ENCODE measurements at places on chromosomes 2 and 18.

DNA sequence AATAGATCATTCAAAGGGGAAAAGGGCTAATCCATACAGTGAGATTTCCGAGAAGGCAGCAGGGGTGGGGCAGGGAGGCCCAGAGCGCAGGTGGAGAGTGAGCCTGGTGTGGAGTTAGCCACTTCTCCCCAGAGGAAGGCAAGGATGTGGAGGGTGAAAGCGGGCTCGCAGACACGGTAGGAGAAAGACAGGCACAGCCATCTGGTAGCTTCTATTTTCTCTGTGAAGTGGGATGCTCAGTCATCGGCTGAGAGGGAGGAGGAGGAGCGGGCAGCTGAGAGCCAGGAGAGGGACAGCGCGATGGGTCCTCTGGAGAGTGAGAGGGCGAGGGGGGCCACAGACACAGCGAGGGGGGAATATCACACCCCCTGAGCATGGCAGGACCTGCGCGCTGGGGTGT lies 153.3 kb upstream of the NDUFV2 start:
- no peak for DNase-seq

GRCh38 chr18:3094338-3094684 lies 81.4 kb upstream of the LPIN2 start:
- DNase-seq: no peak

- DNase-seq: no peak
Observed at GRCh38 chr2:101675512-101675911, 22.0 kb upstream of the MAP4K4 start.

- no peak for DNase-seq
Observed at GRCh38 chr2:182589121-182589520, 126.9 kb upstream of the DNAJC10 start.

DNA sequence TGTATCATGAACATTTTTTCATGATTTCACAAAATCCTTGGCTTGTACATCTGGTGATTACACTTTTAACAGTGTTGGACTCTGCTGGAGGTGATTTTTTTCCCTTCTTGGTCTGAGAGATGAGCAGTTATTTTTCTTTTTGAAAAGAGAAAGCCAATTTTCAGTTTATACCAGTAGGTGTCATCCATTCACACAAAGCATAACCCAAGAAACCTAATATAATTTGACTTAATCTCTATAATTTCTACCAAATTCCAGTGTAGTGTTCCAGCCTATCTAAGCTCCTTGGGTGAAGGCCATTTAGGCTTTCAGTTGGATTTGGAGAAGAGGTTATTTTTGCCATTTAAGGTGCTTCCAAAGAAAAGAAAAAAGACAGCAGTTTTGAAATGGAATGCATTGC lies 7.7 kb upstream of the ICOS start:
- peak; percentile 21 for DNase-seq

DNA sequence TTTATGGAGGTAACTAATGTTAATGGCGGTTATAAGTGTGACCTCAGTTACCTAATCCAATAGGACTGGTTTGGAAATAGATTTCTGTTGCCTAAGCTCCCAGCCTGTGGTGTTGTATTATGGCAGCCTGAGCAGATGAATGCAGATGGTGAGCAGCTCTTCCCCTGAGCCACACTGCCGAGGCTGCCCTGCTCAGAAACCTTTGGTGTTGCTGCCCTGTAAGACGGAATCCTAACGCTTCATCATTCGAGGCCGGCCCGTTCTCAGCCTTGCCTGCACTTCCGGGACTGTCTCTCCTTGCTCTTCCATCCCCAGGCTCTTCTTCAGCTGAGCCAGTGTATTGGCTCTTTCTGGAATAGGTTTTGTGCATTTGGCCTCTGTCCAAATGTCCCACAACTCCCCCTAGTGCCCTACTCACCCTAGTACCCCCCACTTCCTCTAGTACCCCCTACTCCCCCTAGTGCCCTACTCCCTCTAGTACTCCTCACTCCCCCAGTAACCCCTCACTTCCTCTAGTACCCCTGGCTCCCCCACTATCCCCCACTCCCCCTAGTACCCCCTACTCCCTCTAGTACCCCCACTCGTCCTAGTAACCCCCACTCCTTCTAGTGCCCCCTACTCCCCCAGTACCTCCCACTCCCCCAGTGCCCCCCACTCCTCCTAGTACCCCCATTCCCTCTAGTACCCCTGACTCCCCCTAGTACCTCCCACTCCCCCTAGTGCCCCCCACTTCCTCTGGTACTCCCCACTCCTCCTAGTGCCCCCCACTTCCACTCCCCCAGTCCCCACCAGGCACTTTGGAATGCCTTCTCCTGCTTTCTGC lies 106.0 kb upstream of the TAF1B start:
- DNase-seq: no peak

- DNase-seq: no peak
Observed at GRCh38 chr2:3778851-3779495, 75.6 kb downstream of the DCDC2C start.

GRCh38 chr2:53629001-53629400 lies 138.6 kb upstream of the CHAC2 start:
- DNase-seq: no peak

DNA sequence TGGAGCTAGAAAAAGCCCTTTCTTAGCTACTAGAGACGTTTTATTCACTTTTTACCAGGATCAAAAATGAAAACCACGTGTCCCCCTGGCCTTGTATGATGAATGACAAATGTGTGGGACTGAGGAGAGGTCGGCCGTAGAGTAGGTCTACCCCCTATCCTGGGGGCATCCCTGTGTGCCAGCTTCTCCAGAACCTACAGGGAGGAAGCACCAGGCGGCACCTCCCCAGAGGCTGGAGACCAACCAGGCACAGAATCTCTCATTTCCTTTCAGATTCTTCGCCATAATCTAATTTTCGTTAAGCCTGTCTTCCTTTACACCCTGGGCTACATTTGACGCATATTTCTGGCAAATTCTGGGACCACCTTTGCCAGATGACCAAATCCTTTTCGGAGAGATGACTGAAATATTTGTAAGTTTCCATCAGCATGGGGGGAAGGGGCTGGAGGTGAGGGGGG lies 15.9 kb downstream of the TWIST2 start:
- no peak for DNase-seq

DNA sequence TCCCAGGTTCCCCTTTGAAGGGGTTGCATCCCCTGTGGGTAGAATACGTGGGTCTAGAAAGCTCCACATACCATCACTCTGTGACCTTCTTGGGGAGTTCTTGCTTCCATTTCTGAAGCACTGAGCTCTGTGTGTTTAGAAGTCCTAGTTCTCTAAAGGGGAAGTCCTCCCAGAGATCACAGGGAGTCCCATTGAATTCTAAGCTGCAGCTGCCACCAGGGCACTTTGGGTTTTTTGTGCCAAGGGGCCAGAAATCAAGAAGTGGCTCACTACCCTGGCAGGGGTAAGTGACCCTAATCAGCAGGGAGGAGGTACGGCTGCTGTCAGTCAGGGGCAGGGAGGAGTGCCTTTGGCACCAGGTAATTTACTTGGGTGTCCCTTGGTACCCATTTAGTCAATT lies 70.9 kb downstream of the EHD3 start:
- no peak for DNase-seq

- no peak for DNase-seq
Observed at GRCh38 chr2:75870651-75871137, 160.0 kb upstream of the GCFC2 start.

- DNase-seq: peak; percentile 61
Observed at GRCh38 chr2:227325839-227326195, 766 bp downstream of the MFF start.

- no peak for DNase-seq
Observed at GRCh38 chr18:28588884-28589549, 412.1 kb upstream of the CDH2 start.

DNA sequence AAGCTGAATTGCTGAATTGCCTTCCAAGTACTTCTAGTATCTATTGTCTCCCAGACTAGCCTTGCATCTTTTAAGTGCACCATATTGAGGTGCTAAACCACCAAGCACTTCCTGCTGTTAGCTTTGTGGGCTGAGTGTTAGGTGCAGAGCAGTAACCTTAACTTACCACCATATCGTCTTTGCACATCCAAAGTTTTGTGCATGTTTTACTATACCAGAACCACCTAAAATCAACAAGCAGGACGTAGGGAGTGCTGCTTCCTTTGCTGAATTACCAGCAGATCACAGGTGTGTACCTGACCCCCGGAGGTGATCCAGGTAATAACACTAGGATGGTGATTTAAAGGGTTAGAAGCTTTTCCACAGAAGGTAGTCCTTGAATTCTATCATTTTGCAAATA lies 359.9 kb upstream of the HNRNPA3 start:
- DNase-seq: no peak

DNA sequence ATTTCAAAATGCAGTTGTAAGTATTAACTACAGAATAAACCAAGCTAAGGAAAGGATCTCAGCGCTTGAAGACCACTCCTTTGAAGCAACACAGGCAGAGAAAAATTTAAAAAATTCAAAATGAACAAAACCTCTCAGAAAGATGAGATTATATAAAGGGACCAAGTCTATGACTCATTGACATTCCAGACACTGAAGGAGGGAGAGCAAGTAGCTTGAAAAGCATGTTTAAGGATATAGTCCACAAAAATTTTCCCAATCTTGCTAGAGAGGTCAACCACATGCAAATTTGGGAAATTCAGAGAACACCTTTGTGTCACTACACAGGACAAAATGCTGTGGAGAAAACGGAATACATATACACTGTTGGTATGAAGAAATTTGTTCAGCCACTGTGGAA lies 112.6 kb upstream of the MC4R start:
- no peak for DNase-seq

DNA sequence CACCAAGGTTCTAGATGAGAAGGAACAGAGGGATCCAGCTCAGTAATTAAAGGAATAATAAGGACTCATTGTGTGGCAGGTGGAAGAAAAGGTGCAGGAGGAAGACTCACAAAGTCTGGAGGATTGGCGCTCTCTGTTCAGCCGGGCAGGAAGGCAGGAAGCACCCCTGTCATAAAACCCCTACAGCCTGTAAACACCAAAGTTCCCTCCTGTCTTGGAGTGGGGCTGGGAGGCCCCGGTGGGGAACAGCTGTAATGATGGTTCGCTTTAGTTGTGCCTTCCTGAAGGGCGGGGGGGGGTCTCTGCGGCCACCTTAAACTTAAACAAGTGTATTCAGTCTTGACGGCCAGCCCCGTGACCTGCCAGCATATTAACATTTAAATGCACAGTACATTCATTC lies 84.3 kb downstream of the GBX2 start:
- DNase-seq: no peak

All from lung microvascular endothelial cell (primary cell).